ENCODE measurements at places on chromosomes 12 and 14.

DNA sequence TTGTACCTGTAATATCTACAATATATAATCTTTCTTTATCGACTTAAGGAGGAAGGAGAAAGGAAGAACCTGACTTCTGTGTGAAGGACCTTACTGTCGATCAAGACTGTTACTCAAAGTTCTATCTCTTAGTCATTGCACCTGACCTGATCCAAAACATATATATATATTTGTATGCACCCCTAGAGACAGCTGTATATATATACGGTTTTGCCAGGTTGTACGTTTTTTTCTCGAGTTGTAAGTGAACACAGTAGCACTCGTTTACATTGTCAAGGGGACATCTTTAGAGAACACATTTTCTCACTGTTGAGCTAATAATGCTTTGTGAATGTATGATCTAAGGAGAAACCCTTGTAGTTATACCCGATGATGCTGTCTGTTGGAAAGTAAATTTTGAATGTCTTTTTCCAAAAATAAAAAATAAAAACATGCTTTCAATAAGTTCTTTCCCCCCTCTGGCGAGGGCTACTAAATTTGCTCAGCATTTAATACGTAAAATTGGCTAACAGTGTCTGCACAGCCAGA lies 536 bp upstream of the SLC35E3 start:
- no peak for DNase-seq

- DNase-seq: no peak
Observed at GRCh38 chr12:46874642-46875041, 48.8 kb upstream of the SLC38A4 start.

GRCh38 chr14:56744016-56744415 lies 66.3 kb downstream of the OTX2 start:
- peak; percentile 52 for DNase-seq

DNA sequence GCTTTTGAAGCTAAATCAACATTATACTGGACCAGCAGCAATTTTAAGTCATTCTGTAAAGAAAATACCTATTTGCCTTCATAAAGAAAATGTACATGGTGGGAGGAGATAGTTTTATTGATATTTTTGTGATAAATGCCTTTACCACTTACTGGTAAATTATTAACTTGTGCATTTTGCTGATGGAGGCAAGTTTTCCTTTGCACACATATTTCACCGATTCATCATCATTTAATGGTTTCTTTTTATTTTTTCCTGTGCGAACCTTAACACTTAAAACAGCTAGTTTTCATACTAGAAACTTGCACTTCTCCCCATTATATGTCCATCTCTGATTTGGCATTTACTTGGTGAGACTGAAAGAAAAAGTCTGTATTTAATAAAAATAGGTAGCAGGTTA lies 239.3 kb downstream of the TRHDE start:
- no peak for DNase-seq

GRCh38 chr14:52876311-52876710 lies 74.5 kb downstream of the FERMT2 start:
- no peak for DNase-seq
